ENCODE measurements at places on chromosomes 11 and 22. TPM values are rescaled to one million over a fixed set of nuclear protein-coding genes. Genes with fewer than 3 reads are reported as not detected.

Gene UCP2
- 0.44 TPM for total RNA-seq

Gene MTMR3
- 20.1 TPM for total RNA-seq

Gene SCGB2A2
- not detected for total RNA-seq

Gene MIOX
- not detected for total RNA-seq

Gene CNGA4
- 0.06 TPM for total RNA-seq

Gene VPREB1
- total RNA-seq, result not detected

Gene LARGE1
- total RNA-seq, result 11.8 TPM

Gene OOSP3
- not detected for total RNA-seq

Gene OR51B2
- total RNA-seq, result not detected

Gene KDM4E
- total RNA-seq, result not detected

Gene CHRNA10
- 0.31 TPM for total RNA-seq

Gene CTSW
- total RNA-seq, result 0.12 TPM

Data from aortic smooth muscle cell (primary cell).